Activated naive CD4-positive, alpha-beta T cell treated with anti-CD3 and anti-CD28 coated beads, Interleukin-2, amount 50 U/mL, for 72 hours (primary cell): ENCODE measurements at places on chromosomes 3 and 15. TPM values are rescaled to one million over a fixed set of nuclear protein-coding genes. Genes with fewer than 3 reads are reported as not detected.

DNA sequence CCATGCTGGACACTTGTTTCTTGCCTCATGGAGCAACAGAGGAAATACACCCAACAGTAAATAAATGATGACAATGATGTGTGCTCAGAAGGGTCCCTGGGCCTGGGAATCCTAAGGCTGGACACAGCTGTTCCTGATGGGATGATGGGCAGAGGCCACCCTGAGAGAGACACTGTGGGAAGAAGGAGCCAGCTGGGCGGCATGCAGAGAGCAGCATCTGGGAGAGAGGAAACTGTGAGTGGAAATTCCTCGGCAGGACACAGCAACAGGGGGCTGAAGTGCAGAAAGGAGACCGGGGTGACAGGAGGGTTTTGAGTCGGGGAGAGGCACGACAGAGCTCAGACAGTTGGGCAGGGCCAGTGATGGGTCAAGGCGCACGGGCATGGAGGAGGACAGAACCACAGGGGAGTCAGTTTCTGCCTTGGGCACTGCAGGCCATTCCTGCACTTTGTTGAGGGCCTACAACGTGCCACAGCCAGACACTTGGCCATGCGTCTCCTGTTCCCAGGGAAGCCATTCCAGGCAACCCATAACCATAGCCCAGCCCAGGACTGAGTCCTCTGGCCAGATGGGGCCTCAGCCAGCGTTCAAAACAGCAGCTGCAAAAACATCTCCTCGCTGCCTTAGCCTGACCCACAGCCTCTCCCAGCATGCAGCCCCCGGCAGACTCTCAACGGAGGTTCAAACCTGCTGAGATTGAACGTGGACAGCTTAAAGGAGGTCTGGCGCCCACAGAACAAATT, 36.7 kb upstream of the SLC6A1 start:
- DNase-seq = no peak

Gene SCG5
- 3.7 TPM for total RNA-seq

GRCh38 chr3:59660852-59661625, 611.2 kb upstream of the CFAP20DC start:
- no peak for DNase-seq

Gene TM4SF18
- not detected for total RNA-seq

Gene UBA7
- total RNA-seq = 101 TPM

DNA sequence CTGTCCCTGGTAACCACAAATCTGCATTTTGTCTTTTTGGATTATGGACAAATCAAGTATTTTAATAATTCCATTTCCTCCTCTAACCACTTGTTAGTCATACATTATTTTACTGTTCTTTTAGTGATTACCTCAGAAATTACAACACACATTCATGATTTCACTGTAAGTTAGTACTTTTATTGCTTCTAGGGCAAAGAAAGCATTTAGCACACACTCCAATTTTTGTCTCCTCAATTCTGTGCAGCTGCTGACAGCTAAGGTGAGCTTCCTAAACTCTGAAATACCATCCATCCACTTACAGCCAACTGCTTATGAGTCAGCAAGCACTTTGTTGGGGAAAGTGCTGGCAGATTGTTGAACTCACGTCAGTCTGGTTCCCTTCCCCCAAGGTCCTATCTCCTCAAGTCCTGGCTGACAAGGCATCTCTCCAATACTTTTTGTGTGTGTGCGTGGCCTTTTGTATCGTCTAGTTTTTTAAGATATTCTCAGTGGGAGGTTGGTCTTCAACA, 49.4 kb upstream of the TNFAIP8L3 start:
- DNase-seq = no peak

DNA sequence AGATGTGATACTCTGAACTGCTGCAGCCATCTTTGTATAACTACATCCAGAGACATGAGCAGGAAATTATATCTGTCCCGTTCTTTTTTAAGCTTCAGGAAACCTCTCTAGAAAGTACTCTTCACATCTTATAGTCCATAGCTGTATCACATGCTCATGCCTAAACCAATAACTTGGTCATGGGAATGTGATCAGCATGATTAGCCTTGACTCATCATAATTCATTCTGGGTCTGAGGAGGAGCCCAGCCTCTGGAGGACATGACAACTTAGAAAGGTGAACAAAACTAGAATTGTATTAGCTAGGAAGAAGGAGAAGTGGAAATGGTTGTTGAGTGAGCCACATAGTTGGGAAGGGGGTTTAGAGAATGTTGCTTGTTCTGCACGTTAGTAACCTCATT, 12.9 kb downstream of the PPM1L start:
- DNase-seq = no peak

DNA sequence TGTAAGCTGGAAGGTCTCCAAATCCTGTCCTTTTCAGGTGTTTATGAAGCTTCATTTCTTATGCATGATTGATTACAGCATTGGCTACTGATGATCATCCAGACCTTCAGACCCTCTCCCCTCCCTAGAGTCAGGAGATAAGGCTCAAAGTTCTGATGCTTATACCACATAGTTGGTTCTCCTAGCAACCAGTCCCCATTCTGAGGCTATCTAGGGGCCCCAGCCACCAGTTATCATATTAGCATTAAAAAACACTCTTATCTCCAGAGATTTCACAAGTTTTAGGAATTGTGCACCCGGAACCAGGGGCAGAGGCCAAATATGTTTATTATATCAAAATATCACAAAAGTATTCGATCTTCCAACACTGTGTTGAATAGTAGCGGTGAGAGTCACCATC, 953.1 kb downstream of the FHIT start:
- DNase-seq = no peak

- no peak for DNase-seq
These were observed 2.7 kb downstream of the IMPDH2 start for GRCh38 chr3:49026536-49026935.

GRCh38 chr3:4582624-4583023, 89.5 kb downstream of the ITPR1 start:
- no peak for DNase-seq

- DNase-seq = no peak
These were observed 78.2 kb downstream of the CMSS1 start for GRCh38 chr3:99895703-99896441.

- no peak for DNase-seq
These were observed 22.0 kb upstream of the NANOGP8 start for GRCh38 chr15:35107122-35107521.
